ENCODE measurements at places on chromosomes 12 and 14. TPM values are rescaled to one million over a fixed set of nuclear protein-coding genes. Genes with fewer than 3 reads are reported as not detected.
A peak's percentile ranks its signal among the peaks of the same experiment; 100 is the strongest.

The DDX23 gene
- 124 TPM for total RNA-seq

The SELPLG gene
- 52.1 TPM for total RNA-seq

The FAM186B gene
- 0.37 TPM for total RNA-seq

- peaks cover 3% of the 10 kb centered on the region for H3K27me3 ChIP-seq
- H3K36me3 ChIP-seq: no peaks in the 10 kb centered on the region
- no peak overlapping the region for H3K4me3 ChIP-seq
- no peak overlapping the region for H3K27ac ChIP-seq
Observed at GRCh38 chr12:110913119-110914056, 7.0 kb downstream of the MYL2 start.

GRCh38 chr12:90126125-90126524 is 417.5 kb upstream of the ATP2B1 start:
- no peak overlapping the region for H3K27ac ChIP-seq
- no peaks in the 10 kb centered on the region for H3K4me1 ChIP-seq
- H3K27me3 ChIP-seq: no peaks in the 10 kb centered on the region
- no peaks in the 10 kb centered on the region for H3K36me3 ChIP-seq
- H3K4me3 ChIP-seq: no peak overlapping the region
- DNase-seq: no peak

DNA sequence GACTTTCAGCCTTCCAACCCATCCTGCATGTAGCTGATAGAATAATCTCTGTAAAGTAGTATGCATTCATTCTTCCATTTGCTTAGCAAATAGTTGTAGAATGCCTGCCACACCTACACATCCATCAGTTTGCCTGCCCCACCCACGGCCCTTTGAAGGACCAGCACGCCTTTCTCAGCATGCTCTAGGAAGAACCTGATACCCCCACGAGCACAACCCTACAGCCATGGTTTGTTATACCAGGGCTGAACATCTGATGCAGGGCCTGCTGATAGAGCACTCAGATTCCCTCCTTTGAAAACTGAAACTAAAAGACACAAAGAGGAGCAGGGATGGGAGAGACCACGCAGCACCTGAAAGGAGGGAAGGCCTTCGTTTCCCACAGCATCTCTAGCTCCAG is 205.1 kb downstream of the ANO2 start:
- no peaks in the 10 kb centered on the region for H3K36me3 ChIP-seq
- no peak for DNase-seq
- H3K4me1 ChIP-seq: no peaks in the 10 kb centered on the region
- no peaks in the 10 kb centered on the region for H3K27me3 ChIP-seq
- H3K27ac ChIP-seq: no peak overlapping the region

DNA sequence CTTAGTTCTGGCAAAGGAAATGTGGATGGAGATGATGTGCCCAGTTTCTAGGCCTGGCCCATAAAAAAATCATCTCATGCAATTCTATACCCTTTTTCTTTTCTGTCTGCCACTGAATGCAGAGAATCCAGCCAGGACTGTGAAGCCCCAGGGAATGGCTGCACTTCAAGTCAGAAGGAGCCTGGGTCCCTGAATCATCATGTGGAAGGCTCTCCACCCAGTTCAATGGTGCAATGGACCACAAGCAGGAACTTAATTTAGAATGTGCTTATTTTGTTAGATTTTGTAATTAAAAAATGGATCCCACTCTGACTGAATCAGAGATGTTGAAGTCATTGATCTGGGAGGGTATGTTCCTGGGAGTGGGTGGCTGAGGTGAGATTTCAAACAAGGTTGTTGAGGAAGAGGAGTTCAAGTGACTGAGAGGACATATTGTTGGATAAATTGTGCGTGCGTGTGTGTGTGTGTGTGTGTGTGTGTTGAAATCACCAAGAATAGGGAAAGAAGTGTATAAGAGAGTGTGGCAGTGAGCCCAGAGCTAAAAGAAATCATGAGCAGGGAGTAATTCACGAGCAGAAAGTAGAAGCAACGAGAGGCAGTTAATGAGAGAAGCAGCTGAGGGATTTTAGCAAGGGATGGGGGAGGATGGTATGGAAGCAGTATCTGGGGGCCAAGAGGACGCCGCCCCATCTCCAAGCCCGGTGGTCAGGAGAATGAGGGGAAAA is 125.4 kb downstream of the TMX1 start:
- H3K4me1 ChIP-seq: no peaks in the 10 kb centered on the region
- no peak overlapping the region for H3K27ac ChIP-seq
- no peak for DNase-seq
- no peak overlapping the region for H3K4me3 ChIP-seq
- no peaks in the 10 kb centered on the region for H3K36me3 ChIP-seq

- H3K4me1 ChIP-seq: no peaks in the 10 kb centered on the region
- no peak overlapping the region for H3K27ac ChIP-seq
- no peaks in the 10 kb centered on the region for H3K36me3 ChIP-seq
- H3K27me3 ChIP-seq: peaks cover 21% of the 10 kb centered on the region
- no peak for DNase-seq
Observed at GRCh38 chr12:10025236-10025635, 5.2 kb upstream of the CLEC9A start.

GRCh38 chr12:57299514-57300016 is 48.6 kb upstream of the STAC3 start:
- H3K4me3 ChIP-seq: no peak overlapping the region
- H3K27me3 ChIP-seq: no peaks in the 10 kb centered on the region
- no peak for DNase-seq
- no peak overlapping the region for H3K27ac ChIP-seq
- H3K4me1 ChIP-seq: no peaks in the 10 kb centered on the region

GRCh38 chr14:104554088-104554607 is 25.4 kb upstream of the C14orf180 start:
- no peak overlapping the region for H3K27ac ChIP-seq
- DNase-seq: no peak

GRCh38 chr14:23550812-23551265 is 726 bp downstream of the ZFHX2 start:
- peaks cover 7% of the 10 kb centered on the region for H3K4me1 ChIP-seq
- H3K27me3 ChIP-seq: no peaks in the 10 kb centered on the region
- peak overlapping the region; percentile 3 for H3K27ac ChIP-seq
- no peak overlapping the region for H3K4me3 ChIP-seq
- H3K36me3 ChIP-seq: no peaks in the 10 kb centered on the region
- no peak for DNase-seq

DNA sequence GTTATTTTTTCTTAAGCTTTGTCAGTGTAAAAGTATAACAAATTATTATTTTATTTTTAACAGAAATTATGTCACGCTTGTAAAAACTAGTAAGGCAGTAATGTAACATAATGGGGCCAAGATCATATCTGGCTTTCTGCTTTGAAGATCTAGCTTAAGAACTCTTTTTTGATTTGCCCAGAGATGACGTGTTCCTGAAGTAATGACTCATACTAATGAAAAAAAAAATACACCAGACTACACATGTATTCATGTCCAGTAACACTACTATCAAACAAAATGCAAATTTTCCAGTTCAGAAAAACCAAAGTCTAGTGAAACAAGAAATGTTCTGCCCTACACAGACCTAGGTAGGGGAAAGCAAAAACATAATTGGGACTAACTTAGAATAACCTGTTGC is 432.2 kb upstream of the ATXN7L3B start:
- H3K27me3 ChIP-seq: no peaks in the 10 kb centered on the region
- no peak overlapping the region for H3K27ac ChIP-seq
- DNase-seq: no peak
- H3K36me3 ChIP-seq: no peaks in the 10 kb centered on the region
- no peak overlapping the region for H3K4me3 ChIP-seq
